DMS79 (cell line): ENCODE measurements at places on chromosomes 4 and X.
A peak's percentile ranks its signal among the peaks of the same experiment; 100 is the strongest.

- DNase-seq = no peak
Observed at GRCh38 chr4:142944565-142944964, 98.5 kb upstream of the INPP4B start.

DNA sequence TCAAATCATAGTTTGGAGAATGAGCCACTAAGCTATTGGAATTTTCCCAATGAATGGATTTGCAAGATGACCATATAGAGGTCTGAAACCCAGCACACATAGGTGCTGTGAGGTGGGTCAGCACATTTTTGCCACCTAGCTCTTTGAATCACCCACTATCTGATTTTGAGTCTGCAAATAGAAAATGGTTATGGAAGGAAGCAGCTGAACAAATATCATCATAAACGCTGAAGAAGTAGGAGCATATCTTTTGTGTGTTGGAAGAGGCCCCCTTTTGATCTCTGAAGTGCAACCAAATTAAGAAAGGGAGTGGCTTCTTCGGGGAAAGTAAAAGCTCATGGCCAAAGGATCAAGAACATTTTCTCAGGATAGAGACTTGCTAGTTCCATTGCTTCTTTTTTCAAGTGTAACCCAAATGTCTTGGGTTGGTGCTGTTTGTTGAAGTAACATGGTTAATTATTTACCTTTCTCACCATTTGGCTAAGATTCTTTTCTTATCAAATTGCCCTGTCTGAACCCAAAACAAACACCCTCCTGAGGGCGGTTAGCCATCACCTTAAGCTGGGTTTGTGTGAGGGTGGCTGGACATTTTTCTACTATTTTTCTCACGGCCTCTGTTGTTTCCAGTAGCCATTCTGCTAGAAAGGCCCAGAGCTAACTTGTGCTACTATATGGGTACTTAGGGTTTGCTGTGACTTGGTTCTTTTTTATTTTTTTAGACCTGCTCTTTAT is 18.4 kb upstream of the SORBS2 start:
- no peak for DNase-seq

GRCh38 chr4:87465739-87466366 is 43.5 kb downstream of the NUDT9 start:
- no peak for DNase-seq

DNA sequence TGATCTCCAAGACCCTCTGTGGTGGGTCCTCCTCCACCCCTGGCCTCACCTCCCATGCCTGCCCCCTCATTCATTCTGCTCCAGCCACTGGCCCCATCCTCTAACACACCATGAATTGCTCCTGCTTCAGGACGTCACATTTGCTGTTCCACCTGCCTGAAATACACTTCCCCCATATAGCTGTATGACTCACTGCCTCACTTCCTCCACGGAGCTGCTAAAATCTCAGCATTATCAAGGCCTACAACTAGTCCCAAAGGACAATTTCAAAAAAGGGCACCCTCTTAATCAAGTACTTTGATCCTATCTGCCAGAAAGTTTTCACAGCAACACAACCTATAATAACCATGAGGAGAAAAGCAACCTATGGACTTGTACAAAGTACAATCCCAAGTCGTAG is 43.6 kb upstream of the PHOX2B start:
- DNase-seq = no peak

- no peak for DNase-seq
Observed at GRCh38 chrX:40402831-40403533, 177.8 kb upstream of the ATP6AP2 start.

DNA sequence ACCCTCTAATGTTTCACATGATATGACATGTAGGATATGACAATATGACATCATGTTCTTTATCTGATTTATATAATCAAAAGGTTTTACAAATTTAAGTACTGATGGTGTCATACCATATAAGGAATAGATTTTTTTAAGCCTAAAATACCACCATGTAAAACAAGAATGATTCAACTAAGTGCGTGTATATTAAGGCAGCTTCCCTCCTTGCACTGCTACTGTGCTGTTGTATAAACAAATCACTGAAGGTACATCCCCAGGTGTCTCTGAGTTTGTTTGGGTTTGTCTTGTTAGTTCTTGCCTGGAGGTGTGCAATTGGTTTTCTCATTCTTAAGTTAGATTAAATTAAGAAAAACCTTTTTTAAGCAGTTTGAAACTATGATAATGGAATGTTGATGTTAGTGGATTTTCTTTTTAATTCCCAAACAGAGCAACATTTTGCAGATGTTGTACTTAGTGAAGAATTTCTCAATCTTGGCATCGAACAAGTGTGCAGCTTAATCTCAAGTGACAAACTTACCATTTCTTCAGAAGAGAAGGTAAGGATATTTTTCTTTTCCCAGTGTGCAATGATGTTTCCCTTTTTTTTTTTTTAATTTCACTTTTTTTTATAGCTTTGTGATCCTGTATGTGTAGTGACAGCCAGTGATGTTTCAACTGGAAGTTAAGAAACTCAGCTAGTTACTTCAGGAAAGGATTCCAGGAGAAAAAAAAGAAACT is 33.4 kb upstream of the MSMO1 start:
- DNase-seq = no peak

DNA sequence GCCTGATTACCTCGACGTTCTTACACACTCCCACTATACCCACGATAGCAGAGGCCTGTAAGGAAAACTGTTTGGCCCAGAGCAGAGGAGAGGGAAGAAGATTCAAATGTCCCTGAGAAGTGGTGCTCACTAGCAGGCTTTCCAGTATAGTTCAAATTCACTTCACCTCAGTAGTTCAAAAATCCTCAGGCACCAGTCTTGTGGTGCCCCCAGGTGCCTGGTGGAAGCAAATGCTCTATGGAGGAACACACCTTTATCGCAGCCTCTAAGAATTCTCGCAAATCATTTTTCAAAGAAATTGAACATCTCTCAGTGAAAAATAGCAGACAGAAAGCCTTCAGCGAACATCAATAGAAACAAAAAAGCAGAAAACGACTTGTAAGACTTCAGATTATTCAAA is 12.2 kb upstream of the MTMR1 start:
- peak; percentile 16 for DNase-seq

GRCh38 chr4:136931781-136932180 is 600.5 kb downstream of the PCDH18 start:
- DNase-seq = no peak

GRCh38 chr4:80500613-80501012 is 165.1 kb downstream of the CFAP299 start:
- DNase-seq = no peak

- DNase-seq = no peak
Observed at GRCh38 chrX:155023907-155024833, 1.6 kb upstream of the F8 start.

DNA sequence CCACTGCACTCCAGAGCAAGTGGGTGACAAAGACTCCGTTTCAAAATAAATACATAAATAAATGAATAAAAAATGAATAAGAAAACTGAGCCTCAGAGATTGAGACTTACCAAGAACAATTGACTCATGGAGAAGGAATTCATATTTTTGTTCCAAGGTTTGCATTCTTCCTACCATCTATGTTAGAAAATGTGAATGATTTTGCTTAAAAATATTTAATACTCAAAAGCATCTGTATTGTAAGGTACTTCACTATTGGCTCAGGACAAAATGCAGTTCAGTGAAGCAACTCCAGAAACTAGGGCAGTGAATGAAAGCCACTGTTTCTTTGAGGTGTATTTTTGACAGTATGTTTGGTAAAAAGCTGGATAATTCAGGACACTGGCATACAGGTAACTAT is 54.1 kb downstream of the XAGE2 start:
- no peak for DNase-seq

DNA sequence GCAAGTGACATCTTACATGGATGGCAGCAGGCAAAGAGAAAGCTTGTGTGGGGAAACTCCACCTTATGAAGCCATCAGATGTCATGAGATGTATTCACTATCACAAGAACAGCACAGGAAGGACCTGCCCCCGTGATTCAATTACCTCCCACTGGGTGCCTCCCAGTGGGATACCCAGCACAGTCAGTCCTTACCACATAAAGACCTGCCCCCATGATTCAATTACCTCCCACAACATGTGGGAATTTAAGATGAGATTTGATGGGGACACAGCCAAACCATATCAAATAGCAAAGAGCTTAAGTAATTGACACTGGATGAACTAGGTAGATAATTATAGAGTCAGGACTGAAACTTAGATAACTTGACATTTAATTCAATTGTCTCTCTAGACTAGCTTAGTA is 85.6 kb downstream of the SLIT2 start:
- DNase-seq = no peak
